ENCODE measurements at places on chromosomes 5 and 9. TPM values are rescaled to one million over a fixed set of nuclear protein-coding genes. Genes with fewer than 3 reads are reported as not detected.

- no peaks in the 10 kb centered on the region for H3K36me3 ChIP-seq
- peak; percentile 80 for DNase-seq
- H3K4me1 ChIP-seq, result peaks cover 28% of the 10 kb centered on the region
- H3K27me3 ChIP-seq, result no peaks in the 10 kb centered on the region
- H3K4me3 ChIP-seq, result peak overlapping the region; percentile 77
Observed at GRCh38 chr9:71909887-71910649, 925 bp downstream of the ABHD17B start.

DNA sequence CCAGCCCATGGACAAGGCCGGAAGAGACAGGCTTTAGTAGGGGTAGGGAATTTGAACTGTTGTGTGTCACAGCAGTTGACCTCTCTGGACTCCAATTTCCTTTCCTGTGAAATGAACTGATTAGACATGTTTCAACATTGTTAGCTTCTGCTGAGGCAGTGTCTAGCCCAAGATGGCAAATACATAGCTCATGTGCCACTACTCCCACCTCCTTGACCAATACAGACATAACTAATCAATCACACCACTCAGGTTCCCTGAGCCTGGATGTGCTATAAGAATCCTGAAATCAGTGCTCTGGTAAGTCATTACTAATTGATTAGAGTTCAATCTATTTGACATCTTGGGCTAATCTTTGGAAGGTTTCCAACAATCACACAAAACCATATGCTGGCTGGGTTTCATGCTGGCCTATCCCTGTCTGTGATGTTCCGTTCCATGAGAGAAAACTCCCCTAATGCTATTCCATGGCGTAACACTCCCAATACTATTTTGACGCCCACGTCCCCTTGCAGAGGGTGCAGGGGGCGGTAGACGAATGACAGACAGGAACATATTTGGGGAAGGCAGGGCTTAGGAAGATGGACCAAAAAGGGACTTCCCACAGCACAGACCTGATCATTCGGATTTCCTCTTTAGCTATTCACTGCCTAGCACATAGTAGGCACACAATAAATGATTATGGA is 95.2 kb downstream of the PDE6A start:
- H3K27ac ChIP-seq, result no peak overlapping the region
- H3K36me3 ChIP-seq, result no peaks in the 10 kb centered on the region
- no peaks in the 10 kb centered on the region for H3K4me1 ChIP-seq
- DNase-seq, result no peak
- no peaks in the 10 kb centered on the region for H3K27me3 ChIP-seq

GRCh38 chr5:169914766-169915165 is 65.5 kb downstream of the INSYN2B start:
- H3K36me3 ChIP-seq, result no peaks in the 10 kb centered on the region
- H3K4me3 ChIP-seq, result no peak overlapping the region
- no peak overlapping the region for H3K27ac ChIP-seq

GRCh38 chr5:38638656-38639055 is 82.2 kb upstream of the LIFR start:
- no peaks in the 10 kb centered on the region for H3K4me1 ChIP-seq
- H3K27me3 ChIP-seq, result no peaks in the 10 kb centered on the region
- no peak for DNase-seq
- no peaks in the 10 kb centered on the region for H3K36me3 ChIP-seq
- no peak overlapping the region for H3K27ac ChIP-seq
- H3K4me3 ChIP-seq, result no peak overlapping the region

DNA sequence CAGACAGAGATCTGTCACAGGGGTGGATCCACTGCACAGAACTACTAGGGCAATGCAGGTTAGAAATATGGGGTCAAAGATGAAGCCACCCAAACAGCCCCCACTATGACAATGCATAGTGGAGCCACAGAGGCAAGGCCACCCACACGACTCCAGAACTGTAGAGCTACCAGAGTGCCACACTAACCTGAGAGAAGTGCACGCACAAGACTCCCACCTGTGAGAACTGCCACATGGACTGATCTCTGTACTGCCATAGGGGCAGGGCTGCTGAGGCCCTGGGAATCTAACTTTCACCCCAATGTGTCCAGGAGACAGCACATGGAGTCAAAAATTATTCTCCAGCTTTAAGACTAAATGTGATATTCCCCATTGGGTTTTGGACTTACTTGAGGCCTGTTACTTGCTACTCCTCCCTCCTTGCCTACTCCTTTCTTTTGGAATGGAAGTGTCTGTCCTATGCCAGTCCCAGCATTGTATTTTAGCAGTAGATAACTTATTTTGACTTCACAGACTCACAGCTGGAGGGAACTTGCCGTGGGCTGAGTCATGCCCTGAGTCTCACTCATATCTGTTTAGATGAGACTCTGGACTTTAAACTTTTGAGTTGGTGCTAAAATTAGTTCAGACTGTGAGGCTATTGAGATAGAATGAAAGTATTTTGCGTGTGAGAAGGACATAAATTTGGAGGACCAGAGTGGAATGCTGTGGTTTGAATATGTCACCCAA is 853.3 kb downstream of the MAT2B start:
- H3K36me3 ChIP-seq, result no peaks in the 10 kb centered on the region
- no peak overlapping the region for H3K4me3 ChIP-seq
- no peak overlapping the region for H3K27ac ChIP-seq
- H3K4me1 ChIP-seq, result peaks cover 12% of the 10 kb centered on the region
- no peaks in the 10 kb centered on the region for H3K27me3 ChIP-seq
- DNase-seq, result no peak

Gene UCK1
- total RNA-seq, result 33.9 TPM

DNA sequence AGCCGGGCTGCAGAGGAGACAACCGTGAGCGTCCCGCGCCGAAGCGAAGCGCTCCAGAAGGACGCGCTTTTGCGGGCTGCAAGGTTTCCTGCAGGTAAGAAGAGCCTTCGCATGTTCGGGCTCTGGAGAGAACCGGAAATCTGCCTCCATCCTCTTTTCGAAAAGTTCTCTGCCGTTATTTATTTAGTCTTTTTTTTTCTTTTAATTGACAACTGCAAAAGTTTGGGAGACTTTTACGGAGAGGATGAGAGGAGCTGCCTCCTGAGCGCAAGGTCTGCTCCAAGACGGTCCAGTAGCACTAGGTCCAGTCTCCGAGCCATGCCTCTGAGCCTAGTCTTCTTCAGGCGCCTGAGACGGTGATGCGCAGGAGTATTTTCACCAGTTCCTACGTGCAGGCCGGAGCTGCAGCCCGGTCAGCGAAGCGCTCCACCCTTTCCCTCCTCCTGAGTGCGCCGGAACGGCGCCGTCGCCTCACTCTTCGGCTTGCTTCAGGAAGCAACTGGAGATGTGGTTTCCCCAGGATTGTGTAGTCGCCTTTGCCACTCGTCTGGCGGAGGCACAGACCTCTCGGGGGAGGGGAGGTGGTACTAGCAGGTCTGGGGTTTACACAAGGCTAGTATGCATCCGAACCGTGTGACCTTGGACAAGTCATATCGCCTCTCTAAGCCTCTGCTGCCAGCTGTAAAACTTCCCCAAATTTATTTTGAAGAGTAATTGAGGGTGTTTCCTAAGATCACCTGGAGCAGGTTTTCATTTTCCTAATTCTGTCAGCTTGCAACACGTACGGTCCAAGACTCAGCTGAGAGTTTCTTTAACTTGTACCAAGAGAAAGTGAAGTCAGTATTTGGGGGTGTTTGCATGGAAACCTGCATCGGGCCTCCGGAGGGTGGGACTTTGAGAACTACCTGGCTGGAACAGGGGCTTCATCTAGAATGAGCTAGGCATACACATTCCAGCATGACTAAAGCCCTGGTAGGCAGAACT is 4.5 kb downstream of the POU4F3 start:
- H3K4me1 ChIP-seq, result no peaks in the 10 kb centered on the region
- DNase-seq, result no peak
- no peak overlapping the region for H3K4me3 ChIP-seq
- no peak overlapping the region for H3K27ac ChIP-seq
- no peaks in the 10 kb centered on the region for H3K27me3 ChIP-seq
- no peaks in the 10 kb centered on the region for H3K36me3 ChIP-seq

- no peaks in the 10 kb centered on the region for H3K4me1 ChIP-seq
- no peak for DNase-seq
- no peaks in the 10 kb centered on the region for H3K27me3 ChIP-seq
- no peak overlapping the region for H3K4me3 ChIP-seq
- no peaks in the 10 kb centered on the region for H3K36me3 ChIP-seq
- H3K27ac ChIP-seq, result no peak overlapping the region
Observed at GRCh38 chr5:143865426-143866025, 53.6 kb downstream of the HMHB1 start.
